Thymus (tissue), 14 donors: ENCODE measurements at places on chromosomes 5 and 9. TPM values are rescaled to one million over a fixed set of nuclear protein-coding genes. Genes with fewer than 3 reads are reported as not detected.

FRMPD1 gene
- polyA plus RNA-seq: 0.16 TPM

LAMC3 gene
- polyA plus RNA-seq: 2.6 TPM

FREM1 gene
- 2.1 TPM for polyA plus RNA-seq

CDH9 gene
- polyA plus RNA-seq: 0.09 TPM

SLIT3 gene
- 9.2 TPM for polyA plus RNA-seq

TEX48 gene
- polyA plus RNA-seq: 0.07 TPM

OBP2B gene
- polyA plus RNA-seq: 0.09 TPM

FAM163B gene
- polyA plus RNA-seq: 0.27 TPM

QSOX2 gene
- polyA plus RNA-seq: 11.5 TPM

HMCN2 gene
- polyA plus RNA-seq: 2.2 TPM

WWC1 gene
- polyA plus RNA-seq: 6.0 TPM

FBN2 gene
- polyA plus RNA-seq: 0.23 TPM

KCNIP1 gene
- 0.23 TPM for polyA plus RNA-seq

UGT3A2 gene
- 0.30 TPM for polyA plus RNA-seq

SLC25A2 gene
- polyA plus RNA-seq: 0.16 TPM

AK8 gene
- 2.3 TPM for polyA plus RNA-seq

SKIC3 gene
- polyA plus RNA-seq: 37.5 TPM

PGM5 gene
- polyA plus RNA-seq: 5.2 TPM

EXOSC2 gene
- 20.2 TPM for polyA plus RNA-seq

DMRTA1 gene
- 1.0 TPM for polyA plus RNA-seq

EXOC3 gene
- polyA plus RNA-seq: 60.0 TPM

NDUFS4 gene
- polyA plus RNA-seq: 96.9 TPM

GABRB2 gene
- polyA plus RNA-seq: 0.09 TPM
